Stimulated activated CD4-positive, alpha-beta T cell treated with anti-CD3 and anti-CD28 coated beads, Interleukin-2, amount 100 ng/mL, for 24 hours (primary cell): ENCODE measurements at places on chromosomes 3 and 15.
A peak's percentile ranks its signal among the peaks of the same experiment; 100 is the strongest.

DNA sequence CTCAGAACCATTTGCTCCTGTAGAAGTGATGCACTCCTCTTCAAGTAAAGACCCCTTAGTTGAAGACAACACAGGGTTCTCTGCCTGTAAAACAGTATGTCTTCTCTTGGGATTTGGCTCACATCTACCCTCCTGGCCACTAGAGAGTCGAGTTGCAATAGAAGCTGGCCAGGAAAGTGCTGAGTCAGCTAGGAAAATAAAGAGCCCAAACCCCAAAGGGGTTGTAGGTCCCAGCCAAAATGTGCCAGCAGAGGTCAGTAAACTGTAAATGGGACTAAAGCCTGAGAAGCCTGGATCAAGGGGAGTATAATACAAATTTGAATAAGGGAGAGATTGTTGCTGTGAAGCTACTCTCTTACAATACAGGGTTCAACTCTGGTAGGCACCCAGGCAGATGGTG, 37.2 kb upstream of the THBS1 start:
- DNase-seq: no peak

- DNase-seq: no peak
Measured at GRCh38 chr15:89790661-89791060, 14.5 kb downstream of the MESP2 start.

DNA sequence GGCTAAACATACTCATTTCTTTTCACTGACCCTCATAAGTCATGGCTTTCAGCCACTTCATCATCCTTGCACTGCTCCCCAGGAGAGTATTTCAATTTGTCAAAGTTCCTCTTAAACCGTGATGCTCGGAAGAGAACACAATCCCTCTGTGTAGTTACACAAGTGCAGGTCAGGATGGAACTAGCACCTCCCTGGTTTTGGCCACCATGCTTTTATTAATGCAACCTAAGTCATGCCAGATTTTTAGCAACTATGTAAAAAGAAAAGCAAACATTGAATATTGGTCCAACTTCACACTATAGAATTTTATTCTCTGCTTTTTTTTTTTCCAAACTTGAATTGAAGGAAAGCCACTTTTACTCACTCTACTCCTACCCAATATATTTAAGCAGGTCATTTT, 45.2 kb downstream of the CNTN6 start:
- no peak for DNase-seq

- no peak for DNase-seq
Measured at GRCh38 chr15:65569728-65570127, 39.5 kb downstream of the HACD3 start.

DNA sequence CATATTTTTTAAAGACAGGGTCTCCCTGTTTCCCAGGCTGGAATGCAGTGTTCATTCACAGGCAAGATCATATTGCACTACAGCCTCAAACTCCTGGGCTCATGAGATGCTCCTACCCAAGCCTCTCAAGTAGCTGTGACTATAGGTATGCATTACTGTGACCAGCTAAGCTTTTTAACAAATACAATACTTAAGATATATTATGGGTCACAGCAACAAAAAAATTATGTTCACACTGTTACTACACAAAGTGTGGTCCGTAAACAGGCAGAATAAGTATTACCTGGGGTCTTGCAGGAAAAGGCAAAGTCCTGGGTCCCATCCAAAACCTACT, 152.5 kb downstream of the VPS13C start:
- DNase-seq: no peak

GRCh38 chr3:64870876-64871646, 183.3 kb upstream of the ADAMTS9 start:
- DNase-seq: no peak

GRCh38 chr15:87687523-87687870, 569.0 kb downstream of the NTRK3 start:
- no peak for DNase-seq

DNA sequence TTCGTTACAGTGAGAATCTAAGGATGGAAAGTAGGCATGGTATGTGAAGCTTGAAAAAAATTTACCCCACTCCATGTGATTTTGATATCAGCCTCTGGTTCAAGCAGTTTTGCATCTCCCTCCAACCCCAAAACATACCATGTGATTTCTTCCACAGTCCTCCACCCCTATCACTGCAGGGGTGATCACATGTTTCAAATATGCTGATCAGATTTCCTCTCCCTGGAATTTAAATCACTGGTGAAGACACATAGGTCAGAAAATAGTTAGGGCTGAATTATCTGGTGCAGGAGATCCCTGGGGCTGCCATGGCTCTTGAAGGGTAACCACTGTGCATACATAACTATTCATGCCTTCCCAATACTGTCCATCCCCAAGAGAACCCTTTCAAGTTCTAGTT, 119.7 kb upstream of the THRB start:
- no peak for DNase-seq

DNA sequence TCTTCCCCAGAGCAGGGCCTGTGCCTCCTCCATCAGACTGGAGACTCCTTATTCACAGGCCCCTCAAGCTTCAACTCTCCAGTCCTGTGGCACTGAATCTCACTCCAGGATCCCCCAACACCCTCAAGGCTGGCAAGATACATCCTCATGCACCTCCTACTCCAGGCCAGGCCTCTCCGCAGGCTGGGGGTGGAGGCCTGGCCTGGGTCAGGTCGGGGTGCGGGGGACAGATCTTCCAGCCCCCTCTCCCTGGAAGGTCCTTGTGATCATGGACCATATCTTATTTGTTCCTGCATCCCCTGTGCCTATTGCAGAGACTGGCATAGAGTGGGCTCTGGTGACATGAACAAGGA, 147.3 kb downstream of the SMAD6 start:
- DNase-seq: no peak

GRCh38 chr15:73322665-73323373, 45.9 kb downstream of the HCN4 start:
- no peak for DNase-seq

- DNase-seq: no peak
Measured at GRCh38 chr3:125306620-125307019, 68.5 kb downstream of the ZNF148 start.

DNA sequence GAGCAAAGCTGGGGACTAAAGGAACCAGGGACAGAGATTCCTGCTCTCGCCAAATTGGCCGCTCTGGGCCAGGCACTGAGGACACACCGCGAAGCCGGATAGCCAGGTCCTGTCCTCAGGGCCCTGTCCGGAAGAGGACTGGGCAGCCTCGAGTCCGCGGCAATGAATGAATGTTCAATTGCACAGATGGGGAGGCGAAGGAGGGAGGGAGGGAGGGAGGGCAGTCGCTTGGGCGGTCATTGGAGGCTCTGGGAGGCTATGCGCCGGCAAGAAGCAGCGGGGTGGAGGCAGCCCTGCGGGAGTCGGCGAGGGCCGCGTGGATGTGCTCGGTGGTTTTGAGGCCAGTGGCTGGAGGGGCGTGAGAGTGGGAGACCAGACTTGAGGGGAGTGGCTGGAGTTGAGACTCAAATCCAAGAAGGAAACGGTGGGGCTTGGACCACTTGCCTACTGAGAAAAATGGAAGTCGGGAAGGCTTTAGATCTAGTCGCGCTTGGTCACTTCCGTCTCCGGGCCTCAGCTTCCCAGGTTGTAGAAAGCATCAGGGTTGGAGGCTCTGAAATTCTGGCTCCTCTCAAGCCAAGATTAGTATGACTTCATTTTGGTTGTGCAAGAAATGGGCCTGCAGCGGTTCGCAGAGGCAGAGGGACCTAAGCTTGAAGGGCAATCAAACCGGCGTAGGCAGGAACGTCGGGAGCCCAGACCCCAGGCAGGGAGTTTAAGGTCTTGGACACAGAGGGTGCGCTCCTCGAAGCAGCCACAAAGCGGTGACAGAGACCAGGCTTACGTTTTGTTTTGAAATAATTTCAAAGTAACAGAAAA, 21.1 kb upstream of the PLXND1 start:
- DNase-seq: peak; percentile 70

DNA sequence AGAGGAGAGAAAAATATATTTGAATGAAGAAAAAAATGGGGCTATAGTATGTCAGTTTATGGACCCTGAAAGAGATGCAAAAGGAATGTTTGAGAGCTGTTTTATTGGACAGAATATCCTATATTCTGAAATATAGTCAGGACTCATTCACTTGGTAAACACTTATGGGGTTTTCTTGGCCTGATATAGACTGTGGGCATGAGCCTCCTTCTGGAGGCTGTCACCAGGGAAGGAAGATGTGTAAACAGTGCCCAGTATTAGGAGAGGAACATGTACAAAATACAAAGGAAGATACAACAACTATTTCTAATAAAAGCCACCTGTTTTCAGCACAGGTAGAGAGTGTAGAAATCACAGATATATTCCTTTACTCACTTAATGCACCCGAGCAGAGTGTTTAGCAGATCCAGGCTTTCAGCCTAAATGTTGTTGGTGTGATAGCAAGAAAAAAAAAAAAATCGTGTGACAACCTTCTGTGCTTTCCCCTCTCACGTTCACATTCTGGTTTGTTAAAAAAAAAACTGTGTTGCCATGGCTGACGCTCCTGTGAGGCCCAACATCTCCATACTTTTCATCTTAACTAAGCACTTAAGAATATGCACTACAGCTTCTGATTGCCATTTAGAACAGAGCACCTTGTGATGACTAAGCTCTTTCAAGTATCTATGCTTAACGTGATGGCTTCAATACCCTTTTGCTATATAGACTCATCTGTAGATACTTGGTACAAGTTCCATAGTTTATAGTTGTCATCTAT, 134.1 kb downstream of the MBNL1 start:
- DNase-seq: no peak

GRCh38 chr15:96343113-96344059, 12.9 kb downstream of the NR2F2 start:
- DNase-seq: no peak

- DNase-seq: no peak
Measured at GRCh38 chr15:76433798-76434400, 97.3 kb downstream of the ISL2 start.

- no peak for DNase-seq
Measured at GRCh38 chr3:151768393-151768930, 34.7 kb downstream of the AADACL2 start.

GRCh38 chr3:117602058-117602644, 892.6 kb downstream of the TUSC7 start:
- no peak for DNase-seq

DNA sequence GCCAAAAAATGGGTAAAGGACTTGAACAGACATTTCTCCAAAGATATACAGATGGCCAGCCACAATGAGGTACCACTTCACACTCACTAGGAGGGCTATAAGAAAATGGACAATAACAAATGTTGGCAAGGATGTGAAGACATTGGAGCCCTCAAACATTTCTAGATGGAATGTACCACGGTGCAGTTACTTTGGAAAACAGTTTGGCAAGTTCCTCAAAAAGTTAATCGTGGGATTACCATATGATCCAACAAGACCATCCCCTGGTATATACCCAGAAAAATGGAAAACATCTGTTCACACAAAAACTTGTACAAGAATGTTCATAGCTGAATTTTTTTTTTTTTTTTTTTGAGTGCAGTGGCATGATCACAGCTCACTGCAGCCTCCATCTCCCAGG, 15.9 kb upstream of the HRH1 start:
- DNase-seq: no peak

GRCh38 chr3:187852842-187853730, 107.8 kb upstream of the BCL6 start:
- no peak for DNase-seq

DNA sequence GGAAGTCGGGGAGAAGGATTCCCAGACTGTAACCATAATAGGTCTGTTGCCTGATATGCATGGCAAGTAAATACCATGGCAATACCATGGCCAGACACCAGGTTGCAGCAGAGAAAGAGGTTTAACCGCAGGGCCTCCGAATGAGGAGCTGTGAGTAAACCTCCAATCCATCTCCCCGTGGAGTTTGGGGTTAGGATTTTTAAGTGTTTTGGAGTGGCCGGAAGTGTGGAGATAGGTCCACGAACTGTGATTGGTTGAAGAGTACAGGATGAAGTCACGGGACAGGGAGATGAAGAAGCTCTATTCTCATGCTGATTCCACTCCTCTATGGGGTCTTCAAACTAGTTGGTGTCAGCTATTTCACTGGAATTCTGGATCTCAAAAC, 127.9 kb downstream of the ST8SIA2 start:
- peak; percentile 64 for DNase-seq

GRCh38 chr3:179977356-179977755, 59.4 kb downstream of the PEX5L start:
- DNase-seq: no peak

- no peak for DNase-seq
Measured at GRCh38 chr3:138675393-138675792, 66.8 kb downstream of the FAIM start.

DNA sequence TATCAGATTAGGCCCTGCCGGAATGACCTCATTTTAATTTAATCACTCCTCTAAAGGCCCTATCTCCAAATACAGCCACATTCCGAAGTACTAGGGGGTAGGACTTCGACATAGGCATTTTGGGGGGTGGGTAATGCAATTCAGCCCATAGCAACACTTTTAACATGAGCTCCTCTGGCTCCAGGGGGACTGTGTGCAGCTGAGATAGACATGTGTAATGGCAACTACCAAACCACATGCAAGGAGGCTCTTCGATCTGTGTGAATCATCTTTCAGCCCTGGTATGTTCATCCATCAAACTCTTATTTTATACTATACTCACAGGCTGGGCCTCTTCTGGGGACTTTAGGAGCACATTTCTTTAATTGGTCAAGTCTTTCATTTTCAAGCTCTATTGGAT, 57.4 kb upstream of the PPARG start:
- no peak for DNase-seq

GRCh38 chr3:195101001-195101583, 169.9 kb downstream of the XXYLT1 start:
- DNase-seq: no peak

DNA sequence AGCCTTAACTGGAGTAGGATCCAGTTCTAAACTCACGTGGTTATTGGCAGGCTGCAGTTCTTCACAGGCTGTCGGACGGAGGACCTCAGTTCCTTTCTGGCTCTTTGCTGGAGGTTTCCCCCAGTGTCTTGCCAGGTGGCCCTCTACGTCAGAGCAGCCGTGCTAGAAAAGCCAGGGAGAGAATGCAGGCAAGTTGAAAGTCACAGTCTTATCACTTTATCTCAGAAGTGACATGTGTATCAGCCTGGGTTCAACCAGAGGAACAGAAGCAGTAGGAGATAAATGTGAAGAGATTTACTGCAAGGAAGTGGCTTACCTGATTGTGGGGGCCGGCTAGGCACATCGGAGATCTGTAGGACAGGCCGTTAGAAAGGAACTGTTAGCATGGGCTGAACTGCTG, 125.3 kb upstream of the BNIP2 start:
- DNase-seq: peak; percentile 10

DNA sequence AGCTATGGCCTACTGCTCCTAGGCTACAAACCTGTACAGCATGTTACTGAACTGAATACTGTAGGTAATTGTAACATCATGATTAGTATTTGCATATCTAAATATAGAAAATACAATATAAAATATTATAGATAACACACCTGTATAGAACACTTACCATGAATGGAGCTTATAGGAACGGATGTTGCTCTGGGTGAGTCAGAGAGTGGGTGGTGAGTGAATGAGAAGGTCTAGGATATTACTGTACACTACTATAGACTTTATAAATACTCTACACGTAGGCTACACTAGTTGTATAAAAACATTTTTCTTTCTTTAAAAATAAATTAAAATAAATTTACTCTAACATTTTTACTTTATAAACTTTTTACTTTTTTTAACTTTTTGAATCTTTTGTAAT, 224.0 kb upstream of the CBLB start:
- DNase-seq: no peak

GRCh38 chr15:39586387-39587095, 5.7 kb downstream of the THBS1 start:
- DNase-seq: no peak
